ENCODE measurements at places on chromosomes 1 and 21. TPM values are rescaled to one million over a fixed set of nuclear protein-coding genes. Genes with fewer than 3 reads are reported as not detected.

Gene ZNF695
- total RNA-seq = 0.48 TPM

Gene TSPEAR
- not detected for total RNA-seq

Gene CCDC181
- not detected for total RNA-seq

Gene GNAT2
- total RNA-seq = not detected

Gene NFASC
- total RNA-seq = not detected

Gene ANGPTL3
- not detected for total RNA-seq

Gene ACOT11
- total RNA-seq = 0.53 TPM
